ENCODE measurements at places on chromosomes 1 and 21.
A peak's percentile ranks its signal among the peaks of the same experiment; 100 is the strongest.

- no peak for DNase-seq
These were observed at the start of gene EVA1C for GRCh38 chr21:32412162-32413014. Gene EVA1C (plus strand): TSS chr21:32412706. CDS start chr21:32412854, 148 bp downstream.

- DNase-seq, result no peak
These were observed 113.7 kb upstream of the PLXNA2 start for GRCh38 chr1:208357644-208358507.

- DNase-seq, result no peak
These were observed 35.6 kb downstream of the CAMSAP2 start for GRCh38 chr1:200774311-200774710.

GRCh38 chr1:115068826-115069585 is 20.3 kb downstream of the TSPAN2 start:
- DNase-seq, result no peak

- no peak for DNase-seq
These were observed 25.4 kb downstream of the SLC19A2 start for GRCh38 chr1:169460191-169460833.

DNA sequence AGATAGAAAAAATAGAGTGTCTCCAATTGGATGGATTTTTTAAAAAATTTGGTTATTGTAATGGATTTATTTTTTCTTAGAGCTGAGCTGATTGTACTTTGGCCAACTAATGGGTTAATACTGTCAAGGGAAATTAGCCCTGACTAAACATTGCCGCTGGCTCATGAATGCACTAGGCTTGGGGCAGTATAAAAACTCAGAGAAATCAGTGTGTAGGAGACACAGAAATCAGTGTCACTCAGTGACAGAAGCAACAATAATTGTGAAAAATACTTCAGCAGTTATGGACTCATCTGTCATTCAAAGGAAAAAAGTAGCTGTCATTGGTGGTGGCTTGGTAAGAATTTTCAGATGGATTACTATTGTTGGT is at the start of gene KMO:
Gene KMO, plus strand, starts transcription at position 217 of the 370 bp plus-strand sequence. Its CDS starts 67 bp downstream, at position 284.
- DNase-seq, result no peak

- DNase-seq, result no peak
These were observed 882.9 kb upstream of the ADGRL2 start for GRCh38 chr1:80917826-80918225.

DNA sequence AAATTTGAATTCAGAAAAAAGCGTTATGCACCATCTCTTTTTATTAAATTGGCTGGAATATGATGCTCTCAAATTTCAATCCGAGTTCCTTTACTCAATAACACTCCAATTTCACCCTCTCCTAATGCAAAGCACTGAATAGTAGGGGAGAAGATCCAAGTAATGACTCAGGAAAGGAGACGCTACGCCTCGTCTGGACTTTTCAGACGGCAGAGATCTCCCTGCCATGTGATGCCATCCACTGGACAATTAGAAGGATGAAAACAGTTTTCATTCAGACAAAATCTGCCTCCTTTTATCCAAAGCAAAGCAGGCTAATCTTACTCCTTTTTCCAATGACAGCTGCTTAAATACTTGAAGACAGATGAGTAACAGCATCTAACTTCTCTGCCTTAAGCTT is 242.4 kb upstream of the GREM2 start:
- DNase-seq, result no peak

DNA sequence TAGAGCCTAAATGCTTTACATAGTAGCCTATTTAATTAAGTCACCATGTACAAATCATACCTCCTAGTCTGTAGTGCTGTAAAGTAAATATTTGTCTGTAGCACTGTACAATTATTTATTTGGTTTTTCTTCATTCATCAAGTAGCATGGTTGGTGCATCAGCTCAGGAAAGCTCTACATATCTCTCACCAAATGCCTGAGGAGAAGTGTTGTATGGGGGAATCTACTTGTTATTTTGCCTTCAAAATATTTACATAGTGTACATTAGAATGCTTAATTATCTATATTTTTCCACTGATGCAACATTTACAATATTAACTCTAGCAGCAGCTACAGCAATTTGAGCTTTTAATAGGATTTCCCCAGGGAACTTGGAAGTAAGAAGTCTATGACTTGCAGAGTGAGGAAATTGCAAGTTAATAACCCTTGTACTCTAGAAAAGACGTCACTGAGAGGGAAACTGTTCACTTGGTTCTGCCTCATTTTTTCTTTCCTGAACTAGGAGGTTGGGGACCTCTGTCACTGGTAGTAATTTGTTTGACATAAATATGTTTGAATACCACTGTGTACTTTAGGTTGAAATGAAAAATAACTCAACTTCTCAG is 207.4 kb downstream of the PDE4B start:
- no peak for DNase-seq

GRCh38 chr1:28010969-28011368 is 51.2 kb downstream of the XKR8 start:
- DNase-seq, result no peak

- DNase-seq, result no peak
These were observed 58.3 kb downstream of the KCNJ15 start for GRCh38 chr21:38315122-38315521.

DNA sequence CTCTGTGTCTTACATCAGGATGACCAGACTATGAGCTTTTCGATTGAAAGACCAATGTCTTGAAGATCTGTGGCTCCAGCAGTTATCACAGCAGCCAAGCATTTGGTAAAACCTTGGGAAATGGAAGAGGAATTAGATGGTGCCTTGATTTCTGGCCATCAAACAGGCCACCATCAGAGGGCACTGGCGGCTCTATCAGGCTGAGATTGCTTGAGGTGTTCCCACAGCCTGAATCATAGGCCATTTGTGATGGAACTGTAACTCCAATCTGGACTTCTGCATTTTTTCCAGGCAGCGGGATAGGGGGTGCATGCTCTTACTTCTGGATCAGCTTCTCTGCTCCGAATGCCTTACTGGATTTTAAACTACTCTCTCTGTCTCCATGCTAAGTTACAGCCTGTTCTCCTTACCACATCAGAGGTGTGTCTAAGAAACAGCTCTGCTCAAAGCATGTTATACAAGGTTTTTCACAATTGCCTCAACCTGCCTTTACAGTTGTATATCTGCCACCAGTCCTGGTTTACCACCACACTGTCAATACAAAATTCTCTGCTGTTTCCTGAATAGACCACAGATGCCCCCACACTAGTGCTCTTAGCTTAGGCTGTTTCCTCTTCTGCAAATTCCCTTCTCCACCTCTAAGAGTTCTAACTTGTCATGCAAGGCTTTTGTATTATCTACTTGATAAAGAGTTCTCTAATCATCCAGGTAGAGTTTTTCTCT is 180.9 kb downstream of the PTGER3 start:
- peak; percentile 99 for DNase-seq

DNA sequence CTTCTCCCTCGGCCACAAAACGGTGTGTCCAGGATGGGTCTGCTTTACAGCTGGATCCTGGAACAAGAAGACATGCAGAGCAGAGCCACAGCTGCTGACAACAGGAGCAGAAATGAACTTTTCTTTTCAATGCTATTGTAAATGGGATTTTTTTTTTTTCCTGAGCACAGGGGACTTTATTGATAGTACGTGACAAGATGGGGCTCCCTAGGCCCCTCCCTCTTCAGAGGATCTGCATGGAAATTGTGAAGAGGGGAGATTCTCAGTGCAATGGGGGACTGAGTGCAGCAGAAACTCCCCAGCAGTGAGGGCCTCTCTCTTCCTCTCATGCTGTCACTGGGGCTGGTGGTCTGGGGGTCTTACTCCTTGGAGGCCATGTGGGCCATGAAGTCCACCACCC is 40.8 kb upstream of the CD2 start:
- DNase-seq, result no peak

- DNase-seq, result no peak
These were observed 58.8 kb downstream of the CAPZB start for GRCh38 chr1:19426294-19427086.

- no peak for DNase-seq
These were observed 2.2 kb upstream of the ZMYM4 start for GRCh38 chr1:35266306-35266705.

DNA sequence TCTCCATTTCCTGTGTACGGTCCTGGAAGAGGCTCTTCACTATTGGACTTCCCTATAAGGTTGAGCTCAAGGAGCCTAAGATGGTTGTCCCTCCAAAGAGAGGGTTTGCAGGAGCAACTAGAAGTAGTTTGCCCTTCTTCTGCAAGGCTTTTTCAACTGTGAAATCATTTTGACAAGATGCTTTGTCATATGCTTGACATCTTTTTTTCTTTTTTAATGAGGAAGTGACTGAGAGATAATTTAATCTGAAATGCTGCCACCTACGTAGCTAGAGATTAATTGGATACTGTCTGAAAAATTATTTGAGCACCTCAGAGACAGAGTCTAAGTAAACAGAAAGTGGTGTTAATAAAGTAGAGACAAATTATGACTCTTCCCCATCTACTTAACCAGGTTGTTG is 97.0 kb downstream of the CHRM3 start:
- no peak for DNase-seq

DNA sequence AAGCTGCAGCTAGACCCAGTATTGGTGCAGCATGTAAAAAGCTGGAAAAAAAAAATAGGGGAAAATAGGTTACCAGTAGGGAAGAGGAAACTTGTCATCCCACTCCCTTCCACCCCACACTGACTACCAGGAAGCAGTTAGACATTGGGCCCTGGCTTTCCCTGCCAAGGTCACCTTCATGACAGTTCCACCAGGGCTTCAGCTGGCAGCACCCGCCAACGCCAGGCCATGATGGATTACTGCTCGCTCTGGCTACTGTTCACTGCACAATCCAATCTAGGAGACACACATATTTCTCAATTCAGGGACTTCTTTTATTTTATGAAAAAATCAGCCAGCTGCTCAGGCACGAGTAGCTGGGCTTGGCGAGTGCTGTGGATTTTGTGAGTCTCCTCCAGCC is 127.7 kb downstream of the DMRTA2 start:
- no peak for DNase-seq

GRCh38 chr1:237032029-237032428 is 10.0 kb upstream of the RYR2 start:
- no peak for DNase-seq

DNA sequence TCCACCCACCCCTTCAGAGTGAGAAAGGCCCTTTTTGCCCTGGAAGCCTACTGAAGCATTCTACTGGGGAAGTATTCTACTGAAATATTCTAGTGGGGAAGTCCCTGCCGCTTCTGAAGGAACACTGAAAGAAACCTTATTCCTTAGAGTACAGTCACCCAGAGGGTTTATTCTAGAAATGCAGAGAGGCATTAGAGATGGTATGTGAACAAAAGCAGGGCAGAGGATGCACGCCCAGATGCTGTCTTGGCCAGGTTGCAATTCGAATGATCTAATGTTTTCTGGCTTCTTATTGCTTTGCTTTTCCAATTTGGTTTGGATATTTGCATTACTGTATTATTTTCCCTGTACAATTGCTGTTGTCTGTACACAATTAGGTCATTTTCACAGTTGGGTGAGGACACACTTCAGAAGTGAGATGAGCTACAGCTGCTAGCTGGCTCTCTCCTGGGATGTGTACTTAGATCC is 37.1 kb downstream of the CCN1 start:
- DNase-seq, result no peak

All from Jurkat, Clone E6-1 (cell line).